ENCODE measurements at places on chromosomes 11 and 22.

DNA sequence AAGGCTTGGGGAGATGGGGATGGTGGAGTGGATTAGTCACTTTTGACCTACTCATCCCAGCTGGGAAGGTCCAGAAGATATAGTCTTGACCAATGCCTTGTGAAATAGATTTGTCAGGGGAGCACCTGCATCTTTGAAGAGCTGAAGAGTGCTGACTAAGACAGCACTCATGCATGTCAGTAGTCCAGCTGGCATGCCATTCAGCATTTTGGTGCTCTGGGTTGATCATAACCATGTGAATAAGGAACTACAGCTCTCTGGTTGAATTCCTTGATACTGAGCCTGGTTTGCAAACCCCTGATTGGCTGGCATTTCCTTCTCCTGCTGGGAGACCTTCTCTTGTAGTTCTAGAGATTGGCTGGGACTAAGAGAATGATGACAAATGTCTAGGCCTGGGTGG is 106.8 kb upstream of the ALX4 start:
- no peak for DNase-seq

DNA sequence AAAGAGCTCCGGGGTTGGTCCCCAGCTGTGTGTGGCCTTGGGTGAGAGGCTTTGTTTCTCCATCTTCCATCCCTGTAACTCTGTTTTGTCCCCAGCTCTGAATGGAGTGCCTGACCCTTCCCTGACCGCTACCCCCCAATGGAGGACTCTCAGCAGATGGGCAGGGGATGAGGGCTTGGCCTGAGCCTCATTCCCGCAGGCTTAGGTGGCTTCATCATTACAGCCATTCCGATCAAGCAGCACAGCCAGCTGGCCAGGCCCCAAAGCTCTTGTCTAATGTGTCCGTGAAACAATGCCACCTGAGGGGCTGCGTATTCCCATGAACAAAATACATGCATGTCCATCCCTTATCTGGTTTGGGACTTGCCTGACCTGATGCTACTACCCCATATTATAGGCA is 3.9 kb upstream of the CDC42EP2 start:
- DNase-seq: no peak

DNA sequence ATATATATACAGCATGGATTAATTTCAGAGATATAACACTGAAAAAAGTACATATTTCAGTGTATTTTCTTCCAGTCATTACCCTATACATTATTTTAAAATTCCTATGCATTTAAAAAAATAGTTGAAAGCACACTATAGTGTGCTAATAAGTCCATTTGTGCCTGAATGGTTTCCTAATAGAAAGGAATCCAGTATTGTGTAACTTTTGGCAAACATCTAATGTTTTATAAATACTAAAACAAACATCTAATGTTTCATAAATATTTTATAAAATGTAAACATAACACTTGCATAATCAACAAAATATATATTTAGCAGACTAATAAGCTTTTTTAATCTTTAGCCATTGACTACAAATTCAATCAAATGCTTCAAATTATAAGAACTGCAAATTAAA is 126.6 kb upstream of the FIBIN start:
- DNase-seq: no peak

DNA sequence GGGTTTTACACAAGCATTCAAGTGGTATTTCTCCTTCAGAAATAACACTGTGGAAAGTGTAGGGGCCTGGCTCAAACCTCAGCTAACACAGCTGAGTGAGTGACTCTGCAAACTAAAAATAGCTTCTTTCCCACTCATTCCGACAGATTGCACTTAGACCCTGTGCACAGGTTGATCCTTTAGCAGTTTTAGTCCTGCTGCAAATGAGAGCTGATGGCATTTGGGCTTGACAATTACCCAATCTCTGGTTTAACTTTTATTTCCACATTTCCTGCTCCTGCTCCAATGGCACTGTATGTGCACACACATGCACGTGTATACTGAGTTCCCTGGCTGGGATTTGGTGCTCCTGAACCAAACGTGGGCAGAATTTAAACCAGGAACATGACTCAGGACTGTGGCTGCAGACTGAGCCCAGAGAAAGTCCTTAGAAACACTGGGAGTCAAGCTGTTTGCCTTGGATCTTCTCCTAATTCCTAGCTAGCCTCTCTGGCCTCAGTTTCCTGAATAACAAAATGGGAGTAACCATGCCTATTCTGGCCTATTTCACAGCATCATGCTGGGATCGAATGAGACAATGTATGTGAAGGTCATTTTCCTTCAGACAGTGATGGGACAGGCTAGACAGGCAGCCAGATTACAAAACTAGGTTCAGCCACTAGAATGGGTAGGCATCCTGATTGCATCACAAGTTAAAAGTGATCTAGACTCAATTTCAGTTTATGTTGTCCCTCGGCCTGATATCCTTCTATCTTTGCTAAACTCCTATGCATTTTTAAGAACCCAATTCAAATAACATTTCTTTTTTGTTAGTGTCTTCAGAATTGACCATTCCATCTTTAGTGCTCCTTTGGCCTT is 58.2 kb downstream of the SERGEF start:
- DNase-seq: no peak

DNA sequence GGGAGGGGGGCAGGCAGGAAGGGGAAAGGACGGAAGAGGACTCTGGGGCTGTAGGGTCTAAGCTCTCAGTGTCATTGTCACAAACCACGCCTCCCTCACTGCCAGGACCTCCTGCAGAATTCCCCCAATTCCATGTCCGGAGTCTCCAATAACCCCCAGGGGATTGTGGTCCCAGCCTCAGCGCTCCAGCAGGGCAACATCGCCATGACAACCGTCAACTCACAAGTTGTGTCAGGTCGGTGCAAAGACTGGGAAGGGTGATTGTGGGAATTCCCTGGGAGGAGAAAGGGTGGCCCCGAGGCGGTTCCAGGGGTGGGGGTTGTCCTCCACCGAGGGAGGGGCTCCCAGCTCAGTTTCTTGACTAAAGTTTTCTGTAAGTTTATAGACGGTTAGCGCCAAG is 86.0 kb downstream of the FEZ1 start:
- DNase-seq: no peak

GRCh38 chr11:134944986-134945385 is 532.9 kb upstream of the B3GAT1 start:
- no peak for DNase-seq

DNA sequence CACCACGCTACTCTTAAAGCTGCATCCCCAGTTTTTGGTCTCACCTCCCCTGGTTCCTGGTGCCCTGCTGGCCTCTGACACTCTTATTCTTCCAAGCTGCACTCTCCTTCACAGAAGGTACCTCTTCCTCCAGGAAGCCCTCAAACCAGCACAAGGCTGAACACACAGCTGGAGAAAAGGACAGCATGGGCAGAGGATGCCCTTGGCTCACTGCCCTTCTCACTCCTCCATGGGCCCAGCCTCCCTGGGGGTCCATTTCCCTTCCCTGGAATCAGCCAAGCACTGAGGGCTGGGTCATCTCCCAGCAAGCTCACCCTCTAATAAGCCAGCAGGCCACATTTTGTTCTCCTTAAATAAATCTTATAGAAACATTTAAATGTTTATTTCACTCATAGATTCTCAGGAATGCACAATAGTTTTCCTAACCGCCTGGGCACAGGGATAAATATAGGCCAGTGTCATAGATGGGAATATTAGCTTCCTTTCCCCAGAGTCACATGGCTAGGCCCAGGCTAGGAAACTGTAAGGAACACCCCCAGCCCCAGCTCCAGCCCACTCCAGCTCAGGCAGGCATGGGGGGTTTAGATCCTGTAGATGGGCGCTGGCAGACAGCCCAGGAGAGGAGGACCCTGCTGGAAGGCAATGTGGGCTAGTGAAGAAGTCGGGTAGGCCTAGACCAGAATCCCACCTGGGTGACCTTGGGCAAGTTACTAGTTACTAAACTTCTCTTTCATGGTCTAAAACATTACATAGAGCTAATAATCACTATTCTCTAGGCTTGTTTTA is 51.5 kb downstream of the IRAG1 start:
- no peak for DNase-seq

DNA sequence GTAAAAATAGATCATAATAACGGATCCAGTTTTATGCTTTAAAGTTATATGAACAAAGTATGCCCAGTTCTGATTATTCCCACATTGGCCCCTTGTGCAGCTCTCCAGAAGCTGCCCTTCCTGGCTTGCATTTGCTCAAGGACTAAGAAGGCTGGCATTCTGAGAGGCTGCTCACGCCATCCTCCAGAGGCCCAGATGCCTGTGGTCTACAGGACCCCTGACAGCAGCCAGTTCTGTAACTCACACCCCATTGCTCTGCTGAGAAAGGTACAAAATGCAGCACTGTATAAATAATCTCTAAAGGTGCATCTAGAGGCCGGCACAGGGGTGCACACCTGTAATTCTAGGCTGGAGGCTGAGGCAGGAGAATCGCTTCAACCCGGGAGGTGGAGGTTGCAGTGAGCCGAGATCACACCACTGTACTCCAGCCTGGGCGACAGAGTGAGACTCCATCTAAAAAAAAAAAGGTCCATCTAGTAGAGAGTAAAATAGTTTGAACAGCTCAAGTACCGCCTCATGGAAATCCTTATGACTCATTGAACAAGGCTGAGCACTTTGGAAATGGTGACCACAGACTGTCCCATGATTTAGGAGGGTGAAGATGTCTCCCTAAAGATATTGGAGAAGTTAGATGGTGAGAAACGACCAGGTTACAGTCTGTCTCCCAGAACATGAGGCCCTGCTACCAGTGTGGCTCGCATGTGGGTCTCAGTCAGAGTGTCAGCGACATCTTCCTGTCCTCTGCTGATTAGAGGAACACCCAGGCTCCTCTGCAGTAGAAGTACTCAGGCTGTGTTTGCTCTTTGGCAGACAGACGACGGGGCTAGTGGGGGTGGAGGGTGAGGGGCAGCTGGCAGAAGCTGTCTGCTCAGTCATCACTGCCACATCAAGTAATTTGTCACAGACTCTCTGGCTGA is 56.3 kb downstream of the KREMEN1 start:
- DNase-seq: no peak

DNA sequence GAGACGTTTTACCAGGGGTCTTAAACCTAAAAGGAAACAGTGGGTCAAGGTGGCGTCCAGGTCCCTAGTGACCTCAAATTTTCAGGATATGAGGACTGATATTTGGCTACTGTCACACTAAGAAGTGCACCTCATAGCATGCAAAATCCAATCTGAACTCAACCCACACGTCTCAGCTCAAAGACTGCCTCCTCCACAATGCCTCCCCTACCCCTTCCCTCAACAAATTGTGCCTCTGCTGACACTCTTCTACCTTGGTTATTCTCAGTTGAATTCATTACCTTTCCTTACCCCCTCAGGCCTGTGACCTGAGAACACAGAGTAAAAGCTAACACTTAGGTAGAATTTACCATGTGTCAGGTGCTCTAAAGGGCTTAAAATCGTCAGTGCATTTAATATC is 12.4 kb upstream of the LIPT2 start:
- no peak for DNase-seq

- no peak for DNase-seq
These were observed 82.9 kb downstream of the MAML2 start for GRCh38 chr11:96260067-96260511.

- no peak for DNase-seq
These were observed 56.2 kb downstream of the CASP12 start for GRCh38 chr11:104841973-104842525.

- no peak for DNase-seq
These were observed 550.3 kb downstream of the FAM181B start for GRCh38 chr11:82183346-82183745.

GRCh38 chr11:76773921-76774361 is 9.2 kb upstream of the TSKU start:
- no peak for DNase-seq

DNA sequence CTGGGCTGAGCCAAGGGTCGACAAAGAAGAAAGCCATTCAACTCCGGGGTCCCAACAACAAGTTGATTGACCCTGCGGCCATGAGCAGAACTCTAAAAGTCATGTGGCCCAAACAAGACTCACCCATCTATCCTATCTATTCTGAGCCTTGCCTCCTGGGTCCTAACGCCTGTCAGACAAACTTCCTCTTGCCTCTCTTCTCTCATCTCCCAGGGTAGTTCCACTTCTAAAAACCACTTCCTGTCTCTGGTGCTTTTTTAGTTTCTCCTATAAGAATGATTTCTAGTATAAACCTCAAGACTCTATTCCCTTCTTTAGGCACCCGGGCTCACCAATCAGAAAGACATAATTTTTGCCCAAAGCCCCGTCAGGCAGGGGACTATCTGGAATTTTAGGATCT is 530.2 kb downstream of the DLG2 start:
- no peak for DNase-seq

- no peak for DNase-seq
These were observed 60.4 kb downstream of the BMAL1 start for GRCh38 chr11:13338019-13338426.

DNA sequence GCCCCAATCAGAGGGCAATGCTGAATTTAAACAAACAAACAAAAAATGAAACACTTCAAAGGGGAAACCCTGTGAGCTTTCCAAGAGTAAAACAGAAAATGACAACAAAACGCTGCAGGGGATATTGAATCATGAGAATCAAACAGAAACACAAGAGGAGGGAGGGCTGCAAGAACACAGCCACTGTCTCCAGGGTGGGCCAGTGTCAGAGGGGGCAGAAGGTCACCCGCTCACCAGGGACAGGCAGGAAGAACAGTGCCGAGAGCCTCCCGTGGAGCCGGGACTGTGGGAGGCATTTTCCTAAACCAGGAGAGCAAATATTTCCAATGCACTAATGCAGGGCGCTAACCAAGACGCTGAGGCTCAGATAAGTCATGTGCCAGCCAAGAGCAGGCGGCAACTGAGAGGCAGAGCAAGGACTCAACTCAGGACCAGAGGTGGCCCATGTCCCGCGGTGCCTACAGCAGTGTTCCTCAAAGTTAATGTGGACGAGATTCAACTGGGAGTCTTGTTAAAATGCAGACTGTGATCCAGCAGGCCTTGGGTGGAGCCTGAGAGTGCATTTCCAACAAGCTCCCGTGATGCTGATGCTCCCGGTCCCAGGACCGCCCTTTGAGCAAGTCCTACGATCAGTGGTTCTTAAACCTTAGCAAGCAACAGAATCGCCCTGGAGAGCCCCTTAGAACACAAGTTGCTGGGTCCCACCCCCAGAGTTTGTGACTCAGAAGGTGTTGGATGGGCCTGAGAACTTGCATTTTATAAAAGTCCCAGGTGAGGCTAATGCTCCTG is 197.2 kb downstream of the TENM4 start:
- no peak for DNase-seq

DNA sequence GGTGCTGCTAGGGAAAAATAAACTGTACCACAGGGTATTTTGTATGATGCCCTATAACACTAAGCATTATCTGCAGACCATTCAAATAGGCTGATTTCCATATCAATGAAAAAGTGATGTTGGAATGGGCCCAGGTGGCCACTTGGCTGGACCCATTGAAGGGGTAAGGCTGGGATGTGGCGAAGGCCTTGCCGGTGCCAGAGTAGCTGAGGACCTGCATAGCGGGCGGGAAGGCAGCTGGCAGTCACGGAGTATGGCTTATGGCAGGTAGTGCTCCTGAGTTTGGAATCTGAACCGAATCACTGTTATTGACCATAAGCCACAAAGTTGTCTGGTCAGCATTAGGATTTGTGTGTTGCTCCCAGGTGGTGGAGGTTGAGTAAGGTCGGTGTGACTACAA is 131.0 kb downstream of the MICAL2 start:
- no peak for DNase-seq

GRCh38 chr11:83125577-83125976 is 31.4 kb upstream of the PCF11 start:
- no peak for DNase-seq

GRCh38 chr22:26766510-26767350 is 109.3 kb downstream of the MIAT start:
- DNase-seq: no peak

- DNase-seq: no peak
These were observed 742 bp upstream of the CASP4 start for GRCh38 chr11:104968856-104969776.

Data from activated CD8-positive, alpha-beta memory T cell treated with anti-CD3 and anti-CD28 coated beads, Interleukin-2, amount 50 U/mL, for 48 hours (primary cell).